Naive thymus-derived CD4-positive, alpha-beta T cell (primary cell): ENCODE measurements at places on chromosomes 1 and 21. TPM values are rescaled to one million over a fixed set of nuclear protein-coding genes. Genes with fewer than 3 reads are reported as not detected.

- DNase-seq: no peak
Measured at GRCh38 chr1:31409946-31410858, 2.8 kb upstream of the SERINC2 start.

- DNase-seq: peak; percentile 14
Measured at GRCh38 chr1:28172713-28173150, 3.8 kb downstream of the PTAFR start.

DNA sequence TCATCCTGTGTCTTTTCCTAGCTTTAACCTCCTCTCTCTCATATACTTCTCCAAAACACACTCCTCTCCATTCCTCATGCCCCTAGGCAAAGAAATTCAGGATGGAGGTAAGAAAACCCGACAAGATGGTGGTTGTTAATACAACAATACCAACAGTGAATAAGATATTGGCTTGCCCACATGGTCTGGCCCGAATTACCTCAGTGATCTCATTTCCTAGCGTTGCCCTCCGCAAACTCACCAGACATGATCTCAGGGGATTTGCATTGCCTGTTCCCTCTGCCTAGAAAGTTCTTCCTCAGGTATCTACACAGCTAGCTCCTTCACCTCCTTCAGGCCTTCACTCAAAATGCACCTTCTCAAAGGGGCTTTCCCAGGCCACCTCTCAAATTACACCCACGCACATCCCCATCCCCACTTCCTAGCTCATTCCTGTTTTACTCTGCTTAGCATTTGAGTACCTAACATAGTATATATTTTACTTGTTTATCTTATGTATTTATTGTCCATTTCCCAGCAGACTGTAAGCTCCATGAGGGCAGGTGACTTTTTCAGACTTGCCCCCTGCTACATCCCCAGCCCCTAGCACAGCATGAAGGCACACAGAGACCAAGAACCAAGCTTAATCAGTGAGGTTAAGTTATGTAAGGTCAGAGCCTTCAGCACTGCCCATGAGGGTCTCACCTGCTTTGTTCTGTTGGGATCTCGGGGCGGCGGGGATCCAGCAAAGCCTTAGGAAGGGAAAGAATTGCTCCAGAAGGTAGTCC, 10.2 kb upstream of the UBR4 start:
- DNase-seq: no peak

DNA sequence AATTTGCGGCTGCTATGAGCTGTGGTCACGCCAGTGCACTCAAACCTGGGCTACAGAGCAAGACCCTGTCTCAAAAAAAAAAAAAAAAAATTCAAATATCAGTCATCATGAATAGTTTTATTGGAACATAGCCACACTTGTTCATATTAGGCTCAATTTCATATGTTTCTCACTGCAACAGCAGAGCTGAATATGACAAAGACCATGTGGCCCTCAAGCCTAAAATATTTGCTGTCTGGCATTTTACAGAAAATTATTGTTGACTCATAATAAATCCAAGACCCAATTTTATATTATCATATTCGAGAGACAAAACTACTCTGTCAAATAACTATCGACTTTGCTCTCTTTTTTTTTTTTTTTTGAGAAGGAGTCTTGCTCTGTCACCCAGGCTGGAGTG, 11.0 kb downstream of the BECN2 start:
- DNase-seq: no peak

DNA sequence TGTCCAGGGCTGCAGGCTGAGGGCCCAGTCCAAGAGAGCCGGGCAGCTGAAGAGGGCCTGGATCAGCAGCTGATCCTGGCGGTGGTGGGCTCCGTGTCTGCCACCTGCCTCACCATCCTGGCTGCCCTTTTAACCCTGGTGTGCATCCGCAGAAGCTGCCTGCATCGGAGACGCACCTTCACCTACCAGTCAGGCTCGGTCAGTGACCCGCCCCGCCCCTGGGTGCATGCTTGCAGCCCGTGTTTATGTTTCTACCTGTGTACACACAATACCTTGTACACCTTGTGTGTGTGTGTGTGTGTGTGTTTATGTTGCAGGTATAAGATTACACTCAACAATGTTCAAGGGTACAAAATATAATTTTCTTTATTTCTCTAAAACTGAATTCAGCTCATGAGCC, 13.0 kb downstream of the TIE1 start:
- DNase-seq: no peak

- DNase-seq: no peak
Measured at GRCh38 chr21:37253991-37254390, 13.1 kb downstream of the VPS26C start.

- no peak for DNase-seq
Measured at GRCh38 chr1:10068605-10069294, 36.0 kb downstream of the UBE4B start.

DNA sequence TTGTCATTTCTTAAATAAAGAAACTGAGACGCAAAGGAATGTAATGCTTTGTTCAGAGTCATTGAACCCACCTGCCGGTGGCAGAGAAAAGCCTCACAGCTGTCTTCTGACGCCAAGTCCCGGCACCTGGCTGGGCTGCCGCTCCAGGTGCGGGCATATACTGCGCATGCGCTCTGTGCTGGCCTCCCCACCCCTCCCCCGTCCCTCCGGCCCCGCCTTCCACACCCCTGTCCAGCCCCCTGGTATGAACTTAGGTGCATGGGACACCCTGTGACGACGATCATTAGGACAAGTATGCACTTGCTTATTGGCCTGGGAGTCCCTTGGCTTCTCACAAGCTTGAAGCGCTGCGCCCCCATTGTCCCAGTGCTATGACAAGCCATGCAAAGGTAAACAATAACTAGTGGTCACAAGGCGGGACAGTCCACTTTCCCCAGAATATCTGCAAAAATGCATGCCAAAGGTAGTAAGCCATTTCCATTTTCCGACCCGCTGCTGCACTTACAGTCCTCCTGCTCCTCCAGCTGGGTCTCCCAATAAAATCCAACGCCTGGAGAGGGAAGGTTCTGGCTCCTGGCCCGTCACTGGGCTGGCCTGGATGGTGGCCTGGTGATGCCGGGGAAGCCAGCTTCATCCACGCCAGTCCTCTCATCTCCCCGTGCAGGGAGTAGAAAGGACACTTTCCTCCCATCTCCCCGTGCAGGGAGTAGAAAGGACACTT, 100.4 kb downstream of the PSMG1 start:
- no peak for DNase-seq

GRCh38 chr1:246587032-246587431, 20.8 kb downstream of the CNST start:
- DNase-seq: no peak

DNA sequence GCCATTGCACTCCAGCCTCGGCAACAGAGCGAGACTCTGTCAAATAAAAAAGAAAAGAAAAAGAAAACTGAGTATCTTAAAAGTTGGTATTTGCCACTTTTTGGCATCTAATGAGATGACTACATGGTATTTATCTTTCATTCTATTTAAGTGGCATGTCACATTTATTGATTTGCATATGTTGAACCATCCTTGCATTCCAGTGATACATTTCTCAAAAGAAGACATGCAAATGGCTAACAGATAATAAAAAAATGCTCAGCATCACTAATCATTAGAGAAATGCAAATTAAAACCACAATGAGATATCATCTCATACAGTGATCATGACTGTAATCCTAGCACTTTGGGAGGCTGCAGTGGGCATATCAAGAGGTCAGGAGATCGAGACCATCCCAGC, 28.1 kb downstream of the SFPQ start:
- no peak for DNase-seq

The GCSAML gene
- 0.08 TPM for total RNA-seq

The OR6K2 gene
- not detected for total RNA-seq

The CCDC27 gene
- not detected for total RNA-seq
